NCI-H2081 treated with DMSO at 0.1 percent for 48 hours (cell line): ENCODE measurements at places on chromosomes 7 and 10.

- no peak for DNase-seq
These were observed 144.0 kb upstream of the ASAH2 start for GRCh38 chr10:50395271-50395670.

- DNase-seq: no peak
These were observed 374.2 kb upstream of the SEMA3A start for GRCh38 chr7:84568781-84569180.

DNA sequence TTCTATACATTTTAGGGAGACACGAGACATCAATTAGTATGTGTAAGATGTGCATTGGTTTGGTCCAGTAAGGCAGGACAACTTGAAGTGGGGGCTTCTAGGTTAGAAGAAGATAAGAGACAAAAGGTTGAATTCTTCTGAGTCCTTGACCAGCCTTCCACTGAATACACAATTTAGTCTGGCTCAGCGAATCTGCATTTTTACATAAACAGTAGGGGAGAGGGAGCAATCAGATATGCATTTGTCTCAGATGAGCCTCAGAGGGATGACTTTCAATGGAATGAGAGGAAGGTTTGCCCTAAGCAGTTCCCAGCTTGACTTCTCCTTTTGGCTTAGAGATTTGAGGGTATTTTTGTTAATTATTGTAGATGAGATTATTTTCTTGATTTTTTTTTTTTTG, 20.0 kb upstream of the C10orf90 start:
- no peak for DNase-seq

DNA sequence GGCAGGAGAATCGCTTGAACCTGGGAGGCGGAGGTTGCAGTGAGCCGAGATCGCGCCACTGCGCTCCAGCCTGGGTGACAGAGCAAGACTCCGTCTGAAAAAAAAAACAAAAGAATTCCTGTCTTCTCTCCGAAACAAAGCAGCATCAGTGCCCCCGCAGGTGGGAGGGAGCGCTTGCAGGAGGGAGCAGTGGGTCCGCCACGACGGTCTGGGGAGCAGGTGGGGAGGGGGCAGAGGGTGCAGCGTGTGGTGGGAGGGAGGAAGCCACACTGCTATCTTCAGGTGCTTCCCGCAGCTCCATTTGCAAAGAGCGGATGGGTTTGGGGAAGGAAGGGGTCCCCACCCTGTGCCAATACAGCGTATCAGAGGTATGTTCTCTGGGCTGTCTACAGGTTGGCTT, 31.7 kb downstream of the LIMK1 start:
- no peak for DNase-seq
